Caco-2 (cell line): ENCODE measurements at places on chromosomes 5 and 9.

DNA sequence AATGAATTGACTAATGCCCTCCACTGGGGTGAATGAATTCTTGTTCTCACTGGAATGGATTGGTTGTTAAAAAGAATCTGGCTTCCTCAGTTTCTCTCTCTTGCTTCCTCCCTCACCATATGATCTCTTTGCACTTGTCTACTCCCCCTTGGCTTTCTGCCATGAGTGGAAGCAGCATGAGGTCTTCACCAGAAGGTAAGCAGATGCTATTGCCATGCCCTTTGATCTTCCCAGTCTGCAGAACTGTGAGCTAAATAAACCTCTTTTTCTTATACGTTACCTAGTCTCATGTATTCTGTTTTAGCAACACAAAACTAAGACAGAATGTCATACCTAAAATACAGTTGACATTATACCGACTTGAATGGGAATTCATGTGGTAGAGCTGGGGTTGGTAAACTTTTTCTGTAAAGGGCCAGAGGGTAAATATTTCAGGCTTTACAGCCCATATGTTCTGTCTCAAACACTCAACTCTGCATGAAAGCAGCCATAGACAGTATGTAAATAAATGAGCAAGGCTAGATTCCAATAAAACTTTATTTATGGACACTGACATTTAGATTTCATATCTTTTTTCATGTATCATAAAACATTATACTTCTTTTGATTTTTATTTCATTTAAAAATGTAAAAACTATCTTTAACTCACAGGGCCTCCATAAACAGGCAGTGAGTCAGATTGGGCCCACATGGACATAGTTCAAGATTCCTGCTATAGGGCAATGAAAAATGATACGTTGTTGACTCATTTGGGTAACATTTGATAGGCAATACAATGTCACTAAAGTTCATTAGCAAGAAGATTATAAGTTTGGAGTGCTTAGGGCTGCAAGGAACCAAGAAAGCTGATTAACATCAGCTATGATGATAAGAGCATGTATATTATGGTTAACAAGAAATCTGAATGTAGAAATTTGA lies 79.4 kb upstream of the TLE4 start:
- no peaks in the 10 kb centered on the region for H3K27me3 ChIP-seq
- no peaks in the 10 kb centered on the region for H3K36me3 ChIP-seq
- no peak overlapping the region for H3K4me3 ChIP-seq

GRCh38 chr5:127805448-127805847 lies 102.3 kb downstream of the CCDC192 start:
- H3K4me3 ChIP-seq = no peak overlapping the region
- H3K36me3 ChIP-seq = no peaks in the 10 kb centered on the region

DNA sequence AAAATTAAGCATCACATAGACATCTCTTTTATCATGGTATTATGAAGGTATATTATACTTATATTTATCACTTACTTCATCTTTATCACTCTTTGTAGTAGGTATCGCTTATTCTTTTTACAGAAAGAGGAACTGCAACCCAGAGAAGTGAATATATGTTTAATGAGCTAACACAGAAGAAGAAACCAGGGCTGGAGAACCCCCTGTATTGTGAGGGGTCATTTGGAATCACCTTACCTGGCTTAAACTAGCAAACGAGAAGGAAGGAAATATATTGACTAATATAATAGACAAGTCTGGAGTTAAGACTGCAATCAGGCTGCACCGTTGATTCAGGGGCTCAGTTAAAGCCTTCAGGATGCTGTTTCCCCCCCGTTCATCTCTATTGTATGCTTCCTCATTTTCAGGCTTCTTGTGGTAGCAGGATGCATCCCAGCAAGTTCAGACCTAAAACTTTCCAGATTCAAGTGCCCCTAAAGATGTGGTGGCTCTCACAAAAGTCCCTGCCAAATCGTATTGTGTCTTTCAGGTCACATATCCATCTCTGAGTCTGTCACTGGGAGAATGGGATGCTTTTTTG lies 146.4 kb downstream of the GCNT1 start:
- DNase-seq = no peak
- no peak overlapping the region for H3K4me3 ChIP-seq
- H3K27me3 ChIP-seq = no peaks in the 10 kb centered on the region
- H3K4me1 ChIP-seq = no peaks in the 10 kb centered on the region
- no peaks in the 10 kb centered on the region for H3K36me3 ChIP-seq

DNA sequence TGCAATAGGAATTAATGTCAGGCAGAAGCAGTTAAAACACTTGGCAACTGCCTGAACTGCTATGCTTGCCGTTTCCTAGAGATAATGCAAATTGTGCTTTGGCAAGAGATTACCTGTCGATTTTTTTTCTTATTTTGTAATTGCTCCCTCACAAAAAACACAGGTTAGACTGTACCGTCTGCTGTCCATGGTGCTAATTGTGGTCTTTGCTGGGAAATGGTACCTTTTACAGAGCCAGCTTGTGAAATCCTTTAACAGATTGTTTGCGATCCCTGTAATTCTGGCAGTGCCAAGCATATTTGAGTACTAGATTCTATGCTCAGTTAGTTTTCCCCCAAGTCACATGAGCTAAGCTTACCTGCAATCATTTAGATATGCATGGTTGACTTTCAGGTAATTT lies 2125.8 kb upstream of the WWC1 start:
- H3K36me3 ChIP-seq = no peaks in the 10 kb centered on the region
- no peaks in the 10 kb centered on the region for H3K27me3 ChIP-seq
- H3K4me3 ChIP-seq = no peak overlapping the region

DNA sequence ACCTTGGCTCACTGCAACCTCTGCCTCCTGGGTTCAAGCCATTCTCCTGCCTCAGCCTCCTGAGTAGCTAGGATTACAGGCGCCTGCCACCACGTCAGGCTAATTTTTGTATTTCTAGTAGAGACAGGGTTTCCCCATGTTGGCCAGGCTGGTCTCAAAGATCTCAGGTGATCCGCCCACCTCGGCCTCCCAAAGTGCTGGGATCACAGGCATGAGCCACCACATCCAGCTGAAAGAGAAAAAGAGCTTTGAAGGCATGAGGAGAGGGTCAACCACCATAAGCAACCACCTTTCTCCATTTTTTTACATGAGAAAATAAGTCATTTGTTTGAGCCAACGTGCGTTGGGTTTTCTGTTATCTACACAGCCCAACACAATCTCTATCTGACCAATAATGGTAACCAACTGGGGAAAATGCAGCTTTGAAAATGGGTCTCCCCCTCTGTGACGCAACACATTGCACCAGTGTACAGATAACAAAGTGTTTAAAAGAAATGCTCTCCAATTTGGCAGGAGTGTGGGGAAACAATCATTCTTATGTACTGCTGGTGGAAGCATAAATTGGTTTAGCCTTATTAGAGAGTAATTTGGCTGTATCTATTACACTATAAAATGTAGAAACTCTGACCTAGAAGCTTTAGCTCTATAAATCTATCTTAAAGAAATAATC lies 45.8 kb upstream of the ZBTB43 start:
- no peak overlapping the region for H3K4me3 ChIP-seq
- H3K4me1 ChIP-seq = peaks cover 7% of the 10 kb centered on the region
- H3K27me3 ChIP-seq = no peaks in the 10 kb centered on the region

GRCh38 chr9:37923118-37923795 lies 19.3 kb upstream of the SLC25A51 start:
- H3K36me3 ChIP-seq = no peaks in the 10 kb centered on the region
- H3K27me3 ChIP-seq = no peaks in the 10 kb centered on the region
- H3K4me1 ChIP-seq = no peaks in the 10 kb centered on the region

DNA sequence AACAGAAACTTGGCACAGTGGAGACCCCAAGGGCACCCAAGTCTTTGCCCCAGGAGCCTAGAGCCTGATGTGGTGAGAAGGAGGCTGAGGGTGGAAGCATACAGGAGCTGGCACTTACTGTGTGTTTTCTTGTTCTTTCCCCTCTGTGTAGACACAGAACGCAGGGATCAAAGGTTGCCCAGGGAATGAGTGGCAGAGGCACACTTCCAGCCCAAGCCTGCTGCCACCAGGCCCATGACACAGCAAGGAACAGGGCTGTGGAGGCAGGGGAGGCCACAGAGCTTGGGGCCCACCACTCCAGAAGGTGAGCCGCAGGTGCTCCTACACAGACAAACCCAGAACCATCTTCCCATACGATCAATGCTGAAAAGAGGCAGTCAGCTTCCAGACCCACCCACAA lies 73.9 kb upstream of the S1PR3 start:
- no peaks in the 10 kb centered on the region for H3K27me3 ChIP-seq
- no peak overlapping the region for H3K4me3 ChIP-seq
- DNase-seq = no peak
- H3K4me1 ChIP-seq = no peaks in the 10 kb centered on the region
- H3K36me3 ChIP-seq = no peaks in the 10 kb centered on the region
- no peak overlapping the region for H3K27ac ChIP-seq

- H3K27ac ChIP-seq = peak overlapping the region; percentile 81
- no peaks in the 10 kb centered on the region for H3K36me3 ChIP-seq
- DNase-seq = peak; percentile 72
- H3K4me1 ChIP-seq = peaks cover 5% of the 10 kb centered on the region; the same call in 1 of the 2 replicates
Measured at GRCh38 chr9:35756275-35757225, 2.5 kb upstream of the MSMP start.

DNA sequence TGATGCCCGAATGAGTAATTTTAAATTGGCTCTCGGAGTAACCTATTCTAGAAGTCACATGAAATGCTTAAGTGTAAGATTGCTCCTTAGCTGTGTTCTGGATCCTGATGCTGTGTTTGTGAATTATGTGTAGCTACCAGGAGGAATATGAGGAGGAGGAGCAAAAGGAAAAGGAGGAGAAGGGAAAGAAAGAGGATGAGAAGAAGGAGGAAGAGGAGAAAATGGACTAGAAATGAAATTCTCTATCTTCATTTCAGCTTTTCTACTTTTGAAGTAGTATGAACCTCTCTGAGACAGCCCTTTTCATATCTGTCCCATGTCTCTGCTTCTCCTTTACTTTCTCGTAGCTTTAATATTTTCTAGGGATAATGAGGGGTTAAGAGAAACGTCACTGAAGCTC lies 119.4 kb upstream of the ACTBL2 start:
- DNase-seq = no peak
- no peaks in the 10 kb centered on the region for H3K36me3 ChIP-seq
- H3K27me3 ChIP-seq = no peaks in the 10 kb centered on the region; the same call in 1 of the 2 replicates
- H3K27ac ChIP-seq = no peak overlapping the region
